WTC11 (cell line): ENCODE measurements at places on chromosomes 5 and 9.
A peak's percentile ranks its signal among the peaks of the same experiment; 100 is the strongest.

DNA sequence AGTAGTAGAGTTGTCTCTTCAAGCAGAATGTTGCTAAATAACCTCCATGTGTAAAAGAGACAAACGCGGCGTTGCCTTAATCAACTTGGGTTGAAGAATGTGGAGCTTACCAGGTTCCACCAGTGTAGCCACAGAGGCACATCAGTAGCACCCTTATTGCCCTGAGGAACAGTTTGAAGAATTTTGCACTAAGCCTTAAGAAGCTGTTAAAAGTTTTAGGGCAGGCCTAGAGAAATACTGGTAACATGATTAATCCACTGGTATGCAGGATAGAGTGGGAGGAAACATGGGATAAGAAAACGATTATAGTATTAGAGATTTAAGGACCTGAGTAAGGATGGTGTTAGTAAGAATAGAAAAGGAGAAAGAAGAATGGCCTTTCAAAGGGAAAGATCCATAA is 100.6 kb downstream of the ZCCHC7 start:
- DNase-seq, result no peak

GRCh38 chr5:169637085-169637548 is at the start of gene DOCK2:
Gene DOCK2, plus strand, starts transcription at chr5:169637275. Its CDS starts 52 bp downstream, at chr5:169637327.
- DNase-seq, result peak; percentile 40

GRCh38 chr5:119055294-119055693 is 15.6 kb upstream of the DMXL1 start:
- DNase-seq, result no peak

GRCh38 chr5:16983022-16983639 is 47.0 kb upstream of the MYO10 start:
- DNase-seq, result no peak

DNA sequence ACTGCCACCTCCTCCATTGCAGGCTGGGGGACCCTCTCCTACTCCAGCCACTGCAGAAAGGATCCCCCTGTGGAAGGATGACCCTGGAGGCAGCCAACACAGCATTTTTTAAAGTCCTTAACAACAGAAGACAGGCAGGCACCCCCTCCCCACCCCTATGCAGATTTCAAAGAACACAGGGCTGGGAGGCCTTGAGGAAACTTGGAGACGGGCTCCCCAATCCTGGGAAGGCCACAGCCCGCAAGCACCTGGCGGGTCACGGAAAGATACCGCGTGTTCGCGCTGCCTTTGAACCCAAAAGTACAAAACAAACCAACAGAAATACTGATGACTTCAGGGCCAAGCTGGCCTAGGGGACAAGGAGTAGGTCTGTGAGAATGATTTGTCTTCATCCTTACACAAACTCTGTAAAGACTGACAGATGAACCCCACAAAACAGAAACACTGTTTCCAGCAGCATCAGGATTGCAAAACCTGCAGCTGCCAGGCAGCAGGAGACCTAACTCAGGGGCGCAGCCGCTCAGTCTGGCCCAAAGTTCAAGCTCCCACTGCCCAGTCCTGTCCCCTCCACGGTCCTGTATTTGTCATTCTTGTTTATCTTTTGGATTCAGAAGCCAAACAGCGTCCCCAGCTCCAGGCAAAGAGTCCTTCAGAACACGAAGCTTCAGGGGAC is 13.8 kb downstream of the VAV2 start:
- DNase-seq, result peak; percentile 8

DNA sequence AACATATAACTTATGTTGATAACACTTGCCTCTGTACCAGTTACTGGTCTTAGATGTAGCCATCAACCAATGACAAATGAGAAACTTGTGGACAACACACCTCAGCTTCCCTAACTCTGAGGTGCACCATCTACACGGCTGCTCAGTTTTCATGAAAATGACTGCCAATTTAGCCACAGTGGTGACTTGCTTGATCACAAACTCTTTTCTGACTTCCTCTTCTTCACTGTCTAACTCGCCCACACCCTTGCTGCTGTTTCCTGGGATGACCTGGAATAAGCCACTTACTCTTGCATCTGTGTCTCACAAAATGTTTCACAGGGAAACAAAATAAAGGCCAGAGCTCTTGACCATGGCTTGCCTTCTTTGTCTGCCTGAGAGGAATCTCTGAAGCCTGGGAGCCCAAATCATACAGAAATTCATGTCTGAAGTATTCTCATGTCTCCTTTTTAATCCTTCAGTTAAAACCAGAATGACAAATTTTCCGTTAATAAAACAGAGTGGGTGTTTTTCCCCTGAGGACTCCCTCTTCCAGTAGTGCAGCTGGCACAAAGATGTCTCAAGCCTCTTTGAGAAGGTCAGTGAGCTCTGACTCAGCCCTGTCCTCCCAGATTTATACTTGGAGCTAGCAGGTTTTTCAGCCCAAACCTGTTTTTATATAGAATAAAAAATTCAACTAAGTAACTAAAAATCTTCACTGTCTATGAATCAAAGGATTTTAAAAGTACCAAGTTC is 126.5 kb upstream of the PAM start:
- DNase-seq, result no peak
